ENCODE measurements at places on chromosomes 5 and 9.

DNA sequence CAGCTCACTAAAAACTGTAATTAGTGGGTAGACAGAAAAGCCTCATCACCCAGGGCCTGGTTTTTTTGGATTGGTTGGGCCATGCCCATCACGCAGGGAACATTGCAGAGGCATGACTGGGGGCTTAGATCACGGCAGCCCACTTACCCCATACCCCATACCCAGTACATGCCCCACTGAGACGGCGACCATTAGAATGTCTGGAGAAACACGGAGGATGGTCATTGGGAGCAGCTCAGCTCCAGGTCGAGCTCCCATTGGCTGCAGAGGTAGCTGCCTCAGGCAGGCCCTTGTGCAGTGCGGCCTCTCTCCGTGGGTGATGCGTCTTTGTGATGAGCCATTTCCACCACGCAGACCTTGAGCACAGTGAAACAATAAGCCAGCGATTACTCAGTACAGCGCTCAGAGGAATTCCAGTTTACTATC, 204.0 kb downstream of the GADD45G start:
- no peak for DNase-seq

GRCh38 chr9:19976226-19976625, 187.4 kb upstream of the SLC24A2 start:
- no peak for DNase-seq

GRCh38 chr5:111401906-111402305, 110.4 kb downstream of the STARD4 start:
- no peak for DNase-seq

GRCh38 chr9:36118706-36119105, 17.8 kb upstream of the GLIPR2 start:
- no peak for DNase-seq

GRCh38 chr5:142219146-142219545, 105.7 kb downstream of the SPRY4 start:
- DNase-seq = no peak

DNA sequence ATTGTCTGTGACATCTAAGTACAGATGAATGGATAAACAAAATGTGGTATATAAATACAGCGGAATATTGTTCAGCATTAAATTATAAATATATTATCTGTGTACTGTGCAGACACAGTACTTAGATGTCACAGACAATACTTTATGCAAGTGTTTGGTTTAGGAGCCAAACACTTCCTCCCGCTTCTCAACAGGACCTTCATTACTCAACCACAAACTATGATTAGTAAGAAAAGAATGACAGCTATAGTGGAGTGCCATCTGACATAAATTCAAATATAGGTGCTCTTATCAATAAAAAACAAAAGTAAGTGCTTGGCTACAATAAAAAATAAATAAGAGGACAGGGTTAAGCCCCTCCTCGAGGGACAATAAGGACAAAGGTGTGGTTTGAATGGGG, 38.9 kb upstream of the STX17 start:
- DNase-seq = no peak

GRCh38 chr5:144035046-144035740, 135.3 kb downstream of the YIPF5 start:
- DNase-seq = no peak

DNA sequence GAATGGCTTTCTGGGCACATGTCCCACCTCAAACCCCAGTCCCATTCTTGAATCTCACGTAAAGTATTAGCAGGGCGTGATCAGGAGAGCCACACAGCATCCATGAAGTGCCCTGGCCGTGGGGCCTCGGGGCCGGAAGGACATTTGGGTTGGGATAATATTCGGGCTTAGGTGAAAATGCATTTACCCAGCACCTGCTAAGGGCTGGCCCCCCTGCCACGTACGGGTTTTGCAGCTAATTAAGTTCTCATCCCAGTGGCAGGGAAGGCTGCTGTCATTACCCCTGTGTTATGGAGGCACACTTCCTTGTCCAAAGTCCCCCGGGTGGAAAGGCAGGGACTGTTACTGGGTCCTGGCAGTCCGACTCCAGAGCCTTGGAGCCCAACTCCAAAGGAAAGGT, 29.0 kb downstream of the ROPN1L start:
- DNase-seq = no peak

Measured in Jurkat, Clone E6-1 (cell line).